AG09319 (cell line): ENCODE measurements at places on chromosomes 11 and 22.

GRCh38 chr11:86514453-86514852 lies 139.8 kb downstream of the CCDC81 start:
- DNase-seq: no peak

DNA sequence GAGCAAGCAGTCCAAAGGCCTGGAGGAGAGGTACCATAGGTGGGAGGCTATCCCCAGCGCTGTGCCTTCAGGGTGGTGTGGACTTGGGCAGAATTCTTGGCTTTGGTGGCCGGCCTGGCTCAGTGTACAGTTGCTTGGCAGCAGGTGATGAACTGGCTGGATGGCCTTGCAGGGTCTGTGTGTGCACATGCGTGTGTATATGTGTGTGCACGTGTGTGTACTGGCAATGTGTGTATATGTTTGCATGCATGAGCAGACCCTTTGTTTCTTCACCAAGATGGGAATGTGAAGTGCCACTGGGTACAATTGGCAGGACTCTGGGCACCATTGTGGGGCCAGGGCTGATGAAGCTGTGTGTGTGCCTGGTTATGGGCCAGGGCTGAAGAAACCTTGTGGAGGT lies 53.0 kb downstream of the CEP164 start:
- no peak for DNase-seq

DNA sequence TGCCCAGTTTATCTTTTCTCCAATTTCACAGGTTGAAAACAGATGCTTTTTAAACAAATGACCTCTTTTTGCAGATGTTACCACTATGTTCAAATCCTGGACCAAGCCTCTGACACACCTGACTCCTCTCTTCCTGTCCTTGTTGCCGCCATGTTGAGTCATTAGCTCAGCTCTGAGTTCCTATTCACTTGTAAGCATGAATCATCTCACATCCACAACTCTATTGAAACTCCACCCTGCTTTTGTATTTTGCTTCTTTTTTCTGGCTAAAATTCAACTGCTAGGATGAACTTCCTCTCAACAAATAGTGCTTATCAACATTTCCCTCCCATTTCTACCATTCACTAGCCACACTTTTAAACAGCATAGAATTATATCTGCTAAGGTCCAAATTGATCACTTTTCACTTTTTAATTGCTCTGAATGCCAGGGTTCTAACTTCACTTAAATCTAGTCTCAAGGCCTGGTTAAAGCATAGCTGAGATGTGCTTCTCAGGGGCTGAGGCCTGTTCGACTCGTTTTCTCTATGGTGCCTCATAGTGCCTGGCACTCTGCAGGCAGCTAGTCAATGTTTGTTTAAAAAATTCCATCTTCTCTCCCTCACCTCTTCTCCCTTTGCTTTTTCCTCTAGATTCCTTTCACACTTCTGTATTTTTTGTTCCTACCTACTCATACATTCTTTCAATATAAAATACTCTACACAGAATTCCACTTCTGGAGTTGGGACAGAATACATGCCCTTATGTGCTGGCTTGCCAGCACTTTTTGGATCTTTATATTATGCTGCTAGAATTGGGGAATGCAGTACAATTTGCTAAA lies 3.9 kb downstream of the JOSD1 start:
- peak; percentile 44 for DNase-seq

GRCh38 chr22:41181349-41182241 lies 23.5 kb upstream of the L3MBTL2 start:
- DNase-seq: no peak

- peak; percentile 65 for DNase-seq
Measured at GRCh38 chr11:122209619-122210366, 93.8 kb upstream of the BLID start.

- DNase-seq: no peak
Measured at GRCh38 chr11:65672180-65672860, 9.6 kb upstream of the RELA start.

- no peak for DNase-seq
Measured at GRCh38 chr11:70466596-70466995, 68.3 kb downstream of the CTTN start.

DNA sequence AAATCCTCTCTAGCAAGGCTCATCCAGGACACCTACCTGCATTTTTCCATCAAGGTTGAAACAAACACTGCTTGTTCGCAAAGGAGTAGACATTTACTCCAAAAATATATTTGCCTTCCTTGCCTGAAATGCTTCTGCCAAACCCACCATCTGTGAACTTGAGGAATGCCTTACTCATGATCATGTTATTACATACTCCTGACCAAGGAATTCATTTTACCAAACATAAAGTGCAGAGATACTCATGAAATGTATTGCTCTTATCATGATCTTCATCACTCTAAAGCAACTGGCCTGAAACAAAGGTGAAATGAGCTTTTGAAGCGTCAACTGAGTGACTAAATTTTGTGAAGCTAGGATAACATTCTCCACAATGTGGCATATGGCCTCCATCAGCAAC lies 243.1 kb upstream of the CCDC179 start:
- DNase-seq: no peak

GRCh38 chr11:100830978-100831732 lies 144.1 kb downstream of the ARHGAP42 start:
- no peak for DNase-seq

DNA sequence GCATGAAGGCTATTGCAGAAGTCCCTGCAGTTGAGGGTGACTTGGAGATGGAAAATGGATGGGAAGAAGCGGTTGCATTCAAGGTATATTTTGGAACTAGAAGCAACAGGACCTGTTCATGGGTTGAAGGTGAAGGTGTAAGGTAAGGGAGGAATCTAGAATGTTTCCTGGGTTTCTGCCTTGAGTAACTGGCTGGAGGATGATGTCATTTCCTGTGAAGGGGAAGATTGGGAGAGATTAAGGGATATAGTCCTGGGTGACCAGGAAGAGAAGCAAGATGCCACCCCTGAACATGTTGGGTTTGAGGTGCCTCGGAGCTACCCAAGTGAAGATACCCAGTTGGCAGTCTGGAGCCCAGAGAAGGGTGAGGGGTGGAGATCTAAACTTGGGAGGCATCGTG lies 12.1 kb upstream of the MOGAT2 start:
- no peak for DNase-seq

DNA sequence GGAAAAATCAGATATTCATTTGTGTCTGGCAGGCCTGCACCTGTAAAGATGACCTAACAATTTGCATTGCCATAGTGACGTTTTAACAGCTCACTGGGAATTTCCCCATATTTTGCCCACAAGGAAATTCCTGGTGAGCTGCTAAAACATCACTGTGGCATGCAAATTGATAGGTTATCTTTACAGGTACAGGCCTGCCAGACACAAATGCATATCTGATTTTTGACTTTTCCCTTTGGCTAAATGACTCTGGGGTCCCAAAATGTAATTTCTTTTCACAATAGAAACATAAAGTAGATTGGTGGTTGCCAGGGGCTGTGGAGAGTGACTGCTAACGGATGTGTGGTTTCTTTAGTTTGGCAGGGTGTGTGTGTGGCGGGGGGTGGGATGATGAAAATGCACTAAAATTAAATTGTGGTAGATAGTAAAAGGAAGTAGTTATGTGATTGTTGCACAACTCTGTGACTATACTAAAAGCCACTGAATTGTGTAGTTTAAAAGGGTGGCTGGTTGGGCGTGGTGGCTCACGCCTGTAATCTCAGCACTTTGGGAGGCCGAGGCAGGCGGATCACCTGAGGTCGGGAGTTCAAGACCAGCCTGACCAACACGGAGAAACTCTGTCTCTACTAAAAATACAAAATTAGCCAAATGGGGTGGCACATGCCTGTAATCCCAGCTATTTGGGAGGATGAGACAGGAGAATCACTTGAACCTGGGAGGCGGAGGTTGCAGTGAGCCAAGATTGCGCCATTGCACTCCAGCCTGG lies 18.5 kb upstream of the FEZ1 start:
- DNase-seq: no peak

GRCh38 chr22:23227380-23227779 lies 47.1 kb downstream of the BCR start:
- DNase-seq: no peak

- no peak for DNase-seq
Measured at GRCh38 chr11:124440608-124441007, 4.9 kb downstream of the OR8B8 start.

GRCh38 chr11:2804189-2804588 lies 81.4 kb downstream of the CDKN1C start:
- no peak for DNase-seq

GRCh38 chr11:118895093-118896039 lies 11.7 kb downstream of the CXCR5 start:
- DNase-seq: no peak

GRCh38 chr11:119476038-119476437 lies 53.1 kb upstream of the THY1 start:
- DNase-seq: no peak

DNA sequence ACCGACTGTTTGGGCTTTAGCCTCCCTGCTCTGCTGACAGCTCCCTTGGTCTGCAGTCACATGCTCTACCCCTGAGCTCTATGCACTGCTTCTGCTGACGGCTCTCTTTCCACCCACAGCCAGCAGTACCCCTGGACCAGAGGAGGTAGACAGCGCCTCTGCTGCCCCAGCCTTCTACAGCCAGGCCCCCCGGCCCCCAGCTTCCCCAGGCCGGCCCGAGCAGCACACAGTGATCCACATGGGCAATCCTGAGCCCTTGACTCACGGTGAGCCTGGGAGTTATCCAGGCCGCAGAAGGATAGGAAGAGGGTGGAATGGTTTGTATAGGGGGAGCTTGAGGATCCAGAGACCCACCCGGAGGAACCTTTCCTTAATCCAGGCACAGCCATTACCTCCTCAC lies 2.8 kb downstream of the ZFPL1 start:
- DNase-seq: no peak

DNA sequence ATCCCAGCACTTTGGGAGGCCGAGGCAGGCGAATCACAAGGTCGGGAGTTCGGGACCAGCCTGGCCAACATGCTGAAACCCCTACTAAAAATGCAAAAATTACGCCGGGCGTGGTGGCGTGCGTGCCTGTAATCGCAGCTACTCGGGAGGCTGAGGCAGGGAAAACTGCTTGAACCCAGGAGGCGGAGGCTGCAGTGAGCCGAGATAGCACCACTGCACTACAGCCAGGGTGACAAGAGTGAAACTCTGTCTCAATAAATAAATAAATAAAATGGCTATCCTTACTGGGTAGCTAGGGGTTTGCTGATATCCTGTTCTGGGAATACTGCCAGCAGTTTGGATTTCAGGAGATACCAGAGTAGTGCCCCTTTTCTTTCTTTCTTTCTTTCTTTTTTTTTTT lies 2.4 kb upstream of the RBM14 start:
- DNase-seq: no peak

DNA sequence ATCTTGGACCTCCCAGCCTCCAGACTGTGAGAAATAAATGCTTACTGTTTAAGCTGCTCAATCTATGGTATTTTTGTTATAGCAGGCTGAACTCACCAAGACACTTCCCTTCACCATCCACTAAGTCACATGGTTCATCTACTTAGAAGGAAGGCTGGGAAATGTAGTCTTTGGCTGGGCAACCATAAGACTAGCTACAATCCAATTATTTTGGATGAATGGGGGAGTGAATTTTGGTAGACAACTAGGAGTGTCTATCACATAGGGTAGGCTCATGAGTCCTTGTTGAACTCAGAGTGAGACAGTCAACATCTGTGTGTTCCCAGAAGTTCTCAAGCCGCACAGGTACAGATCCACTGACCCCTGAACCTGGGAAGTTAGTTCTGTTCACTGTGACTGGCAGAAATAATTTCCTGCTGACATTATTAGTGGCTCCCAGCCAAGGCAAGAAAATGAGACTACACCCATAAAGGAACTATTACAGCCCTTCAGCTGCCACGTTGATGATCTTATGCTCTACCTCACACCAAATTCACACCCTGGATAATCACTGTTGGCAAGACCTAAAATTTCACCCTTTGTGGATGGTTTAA lies 3.1 kb upstream of the SLC35C1 start:
- DNase-seq: no peak

GRCh38 chr11:2746401-2747247 lies 46.8 kb upstream of the KCNQ1OT1 start:
- no peak for DNase-seq

- no peak for DNase-seq
Measured at GRCh38 chr11:1089738-1090599, 15.3 kb downstream of the MUC2 start.

- DNase-seq: no peak
Measured at GRCh38 chr11:65436412-65437032, 13.9 kb downstream of the NEAT1 start.

DNA sequence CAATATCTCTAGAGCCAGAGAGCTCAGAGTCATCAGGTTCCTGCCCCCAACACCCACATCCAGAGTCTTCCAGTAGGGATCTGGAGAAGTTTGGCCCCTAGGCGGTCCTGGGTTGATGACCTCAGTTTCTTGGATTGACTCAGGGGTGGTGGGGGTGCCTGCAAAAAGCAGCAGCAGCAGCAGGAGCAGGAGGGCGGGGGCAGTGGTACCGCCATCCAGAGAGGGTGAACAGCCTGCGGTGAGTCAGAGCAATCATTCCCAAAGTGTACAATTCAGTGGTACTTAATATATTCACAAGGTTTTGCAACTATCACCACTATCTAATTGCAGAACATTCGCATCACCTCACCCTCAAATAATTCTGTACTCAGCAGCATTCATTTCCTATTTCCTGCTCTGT lies 9.9 kb upstream of the SEC14L3 start:
- DNase-seq: no peak

GRCh38 chr11:78072455-78072854 lies 7.2 kb downstream of the NDUFC2 start:
- DNase-seq: no peak

- DNase-seq: no peak
Measured at GRCh38 chr11:16528639-16529038, 172.3 kb upstream of the SOX6 start.

GRCh38 chr11:17386331-17387084 lies 2.0 kb downstream of the KCNJ11 start:
- DNase-seq: no peak

GRCh38 chr11:121086866-121087265 lies 14.2 kb upstream of the TECTA start:
- no peak for DNase-seq

DNA sequence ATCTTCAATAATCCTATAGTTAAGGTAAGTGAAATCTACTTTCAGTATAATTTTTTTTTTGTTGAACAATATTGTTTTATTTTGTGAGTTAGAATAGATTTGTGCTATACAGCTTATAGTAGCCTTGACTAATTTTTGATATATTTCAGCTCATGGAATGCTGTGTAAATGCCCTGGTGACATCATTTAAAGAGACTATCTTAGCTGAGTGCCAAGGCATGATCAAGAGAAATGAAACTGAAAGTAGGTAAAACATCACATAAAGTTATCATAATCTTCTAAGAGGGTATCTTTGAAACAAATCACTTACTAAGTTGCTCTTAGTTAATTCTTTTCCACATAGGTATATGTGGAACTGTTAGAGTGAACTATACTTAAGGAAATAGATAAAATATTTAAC lies 51.4 kb upstream of the ACAT1 start:
- no peak for DNase-seq

DNA sequence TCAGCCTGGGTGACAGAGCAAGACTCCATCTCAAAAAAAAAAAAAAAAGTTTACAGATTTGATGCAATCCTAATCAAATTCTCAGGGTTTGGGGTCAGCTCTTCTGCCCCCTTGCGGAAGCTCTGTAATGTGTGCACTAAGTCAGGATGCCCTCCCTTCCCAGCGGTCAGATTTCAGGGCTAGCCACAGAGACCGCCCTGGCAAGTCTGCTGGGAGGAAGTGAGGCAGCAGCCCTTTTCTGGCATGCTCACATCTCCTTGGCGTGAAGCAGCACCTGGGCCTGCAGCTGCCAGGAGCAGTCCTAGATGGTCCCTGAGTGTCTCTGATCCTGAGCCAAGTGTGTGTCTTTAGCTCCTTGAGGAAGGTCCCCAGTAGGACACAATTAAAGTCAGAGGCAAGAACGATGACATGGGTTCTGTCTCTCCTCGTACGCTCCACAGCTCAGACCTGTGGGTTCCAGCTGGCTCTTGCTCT lies 10.9 kb upstream of the APOBEC3C start:
- peak; percentile 78 for DNase-seq

- DNase-seq: no peak
Measured at GRCh38 chr11:67611165-67611564, 4.4 kb downstream of the NDUFV1 start.
